Pons (tissue), 1 donor: ENCODE measurements at places on chromosomes 5 and 9.

- no peak for DNase-seq
Measured at GRCh38 chr9:131657456-131657855, 82.4 kb downstream of the RAPGEF1 start.

- no peak for DNase-seq
Measured at GRCh38 chr5:142568283-142568995, 117.5 kb downstream of the FGF1 start.

- DNase-seq: no peak
Measured at GRCh38 chr9:34507556-34507955, 15.2 kb downstream of the ENHO start.

GRCh38 chr9:109652971-109653370, 127.0 kb upstream of the PALM2AKAP2 start:
- peak; percentile 78 for DNase-seq

DNA sequence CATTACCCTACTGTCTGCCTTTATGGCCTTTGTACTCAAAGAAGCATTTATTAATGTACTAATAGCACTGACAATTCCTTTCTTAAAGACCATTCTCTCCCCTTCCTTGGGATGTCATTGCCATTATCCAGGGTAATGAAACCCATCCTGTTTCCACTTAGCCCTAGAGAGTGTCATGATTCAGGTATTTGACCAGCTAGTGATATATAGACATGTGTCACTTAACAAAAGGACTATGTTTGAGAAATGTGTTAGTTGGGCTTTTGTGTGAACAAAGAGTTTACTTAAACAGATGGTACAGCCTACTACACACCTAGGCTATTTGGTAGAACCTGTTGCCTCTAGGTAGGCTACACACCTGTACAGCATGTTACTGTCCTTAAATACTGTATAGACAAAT, 2.0 kb downstream of the ATP6V0E1 start:
- DNase-seq: no peak

- no peak for DNase-seq
Measured at GRCh38 chr5:95114902-95115301, 170.0 kb downstream of the MCTP1 start.

DNA sequence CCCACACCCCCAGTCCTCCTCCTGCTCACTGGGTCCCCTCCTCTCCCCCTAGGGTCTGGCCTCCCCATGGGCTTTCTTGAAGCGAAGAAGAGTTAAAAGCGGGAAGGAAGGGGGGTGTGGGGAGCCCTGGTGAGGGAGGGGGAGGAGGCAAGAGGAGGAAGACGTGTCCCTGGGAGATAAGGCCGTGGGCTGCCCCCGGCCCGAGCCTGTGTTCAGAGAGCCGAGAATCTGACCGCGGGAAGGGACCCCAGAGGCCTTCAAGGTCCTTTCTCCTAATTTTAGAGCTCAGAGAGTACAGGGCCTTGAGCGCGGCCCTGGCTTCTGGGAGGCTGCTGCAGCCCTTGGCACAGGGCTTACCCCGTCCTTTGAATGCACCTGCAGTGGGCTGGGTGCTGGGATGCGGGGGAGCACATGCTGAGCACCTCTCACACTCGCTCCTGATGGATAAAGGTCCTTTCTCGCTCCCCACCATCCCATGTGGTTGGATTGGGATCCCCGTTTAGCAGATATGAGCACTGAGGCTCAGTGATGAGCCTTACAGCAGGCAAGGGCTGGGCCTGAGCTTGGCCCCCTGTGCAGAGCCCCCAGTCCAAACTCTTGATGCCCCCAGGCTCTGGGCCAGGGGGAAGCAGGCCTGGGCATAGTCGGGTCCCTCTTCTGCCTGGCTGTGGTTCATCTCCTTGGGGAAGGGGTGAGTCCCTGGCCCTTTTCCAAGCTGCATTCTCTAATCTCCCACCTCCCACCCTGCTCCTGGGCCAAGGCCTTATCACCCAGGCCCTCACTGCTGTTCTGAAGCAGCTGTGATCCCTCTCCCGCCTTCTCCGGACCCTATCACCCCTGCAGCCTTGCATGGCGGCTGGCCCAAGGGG, 5.9 kb downstream of the GFI1B start:
- no peak for DNase-seq

DNA sequence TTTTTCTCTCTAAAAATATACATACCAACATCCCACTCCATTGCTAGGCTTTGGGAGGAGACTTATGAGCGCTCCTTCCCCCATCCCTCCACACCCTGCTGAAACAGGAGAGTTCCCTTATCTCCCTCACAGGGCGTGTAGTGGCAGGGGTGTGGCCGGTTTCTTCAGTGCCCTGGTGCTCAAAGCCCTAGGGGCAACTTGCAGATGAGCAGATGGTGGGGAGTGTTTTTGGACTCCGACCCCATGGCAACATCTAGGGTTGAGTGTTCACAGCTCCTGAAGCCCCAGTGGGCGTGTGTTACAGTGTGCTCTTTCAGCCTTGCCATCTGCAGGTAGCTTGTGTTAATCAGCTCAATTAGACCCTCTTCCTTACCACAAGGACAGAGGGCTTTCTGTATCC, 409.5 kb downstream of the MAT2B start:
- DNase-seq: no peak

DNA sequence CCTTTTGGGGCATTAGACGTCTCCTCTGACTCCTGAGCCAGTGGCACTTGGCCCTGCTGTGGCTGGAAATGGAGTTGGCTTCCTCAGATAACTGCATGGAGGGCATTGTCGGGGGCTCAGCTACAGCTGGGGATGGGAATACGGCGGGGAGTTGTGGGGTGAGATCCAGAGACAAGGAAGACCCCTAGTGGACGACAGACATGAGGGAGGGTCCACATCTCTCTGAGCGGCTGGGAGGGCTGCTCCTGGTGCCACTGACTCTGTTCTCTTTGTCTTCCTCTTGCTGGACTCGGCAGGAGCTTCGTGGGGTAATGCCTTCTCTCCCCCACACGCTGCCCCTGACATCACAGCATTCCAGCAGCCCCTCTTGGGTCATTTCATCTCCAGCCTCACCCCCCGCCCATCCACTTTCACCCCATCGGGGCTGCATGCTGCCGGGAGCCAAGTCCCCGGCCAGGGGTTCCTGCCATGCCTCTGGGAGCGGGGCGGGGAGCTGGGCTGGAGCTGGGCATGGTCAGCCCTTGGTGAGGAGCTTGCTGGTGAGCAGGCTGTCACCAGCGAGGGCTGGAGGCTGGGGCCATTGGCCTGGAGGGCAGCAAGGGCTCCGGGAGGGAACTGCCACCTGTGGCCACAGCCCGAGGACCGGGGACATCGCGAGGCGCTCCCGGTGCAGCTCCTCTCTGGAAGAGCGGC, 172.3 kb downstream of the CACNA1B start:
- DNase-seq: no peak

- no peak for DNase-seq
Measured at GRCh38 chr5:175257847-175258194, 186.2 kb downstream of the DRD1 start.

- no peak for DNase-seq
Measured at GRCh38 chr5:133729800-133730199, 117.5 kb upstream of the FSTL4 start.

GRCh38 chr9:98085944-98086343, 29.4 kb downstream of the NANS start:
- DNase-seq: no peak

DNA sequence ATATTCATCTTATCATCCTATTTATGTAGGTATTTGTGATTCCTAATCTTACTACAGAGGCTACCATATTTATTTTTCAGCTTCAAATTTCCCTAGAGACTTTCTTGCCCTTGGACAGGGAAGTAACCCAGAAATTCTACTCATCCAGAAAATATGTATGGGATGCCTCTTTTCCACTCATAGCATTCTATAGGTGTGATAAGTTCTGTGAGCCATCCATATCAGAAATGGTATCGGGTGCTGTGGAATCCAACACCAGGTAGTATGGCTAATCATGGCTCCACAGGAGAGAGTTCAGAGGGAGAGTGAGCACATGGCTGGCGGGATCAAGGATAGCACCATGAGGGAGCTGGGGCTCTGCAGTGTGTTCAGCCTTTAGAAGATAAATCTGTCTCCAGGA, 349.3 kb upstream of the ACTBL2 start:
- no peak for DNase-seq

GRCh38 chr5:172777881-172778814, 7.2 kb upstream of the DUSP1 start:
- DNase-seq: no peak

DNA sequence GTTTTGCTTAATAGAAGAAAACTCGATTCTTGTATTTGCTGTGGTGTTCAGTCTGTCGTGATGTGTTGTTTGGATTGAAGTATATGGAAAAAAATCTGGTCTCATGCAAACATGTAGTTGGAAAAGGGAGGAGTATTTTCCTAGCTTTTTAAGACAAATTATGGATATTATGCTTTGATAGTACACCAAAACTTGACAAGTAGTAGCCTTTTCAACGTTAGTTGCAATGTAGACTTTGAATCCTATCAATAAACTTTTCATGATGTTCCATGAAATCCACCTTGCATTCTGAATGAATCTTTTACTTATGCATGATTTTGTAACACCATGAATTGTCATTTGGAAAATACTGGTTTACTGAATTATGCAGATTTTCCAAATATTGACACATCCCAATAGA, 64.2 kb downstream of the LHX2 start:
- DNase-seq: no peak

DNA sequence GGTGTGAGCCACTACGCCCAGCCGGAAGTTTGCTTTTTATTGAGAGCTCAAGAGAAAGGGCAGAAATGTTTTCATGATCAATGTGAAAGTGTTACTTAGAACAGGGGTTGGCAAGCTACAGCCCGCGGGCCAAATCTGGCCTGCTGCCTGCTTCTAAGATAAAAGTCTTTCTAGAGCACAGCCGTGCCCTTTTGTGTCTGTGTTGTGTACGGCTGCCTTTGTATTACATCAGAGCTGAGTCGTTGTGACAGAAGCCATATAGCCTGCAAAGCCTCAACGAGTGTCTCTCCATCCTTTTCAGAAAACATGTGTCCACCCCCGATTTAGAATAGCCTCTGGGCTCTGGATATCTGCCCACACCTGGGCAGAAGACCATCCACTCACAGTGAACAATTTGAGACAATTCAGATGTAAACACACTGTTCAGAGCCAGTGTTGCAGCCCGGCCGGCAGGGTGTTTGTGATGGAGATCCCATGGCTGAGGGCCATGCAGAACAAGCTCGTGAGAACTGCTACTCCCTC, 28.8 kb downstream of the AK8 start:
- DNase-seq: peak; percentile 43

DNA sequence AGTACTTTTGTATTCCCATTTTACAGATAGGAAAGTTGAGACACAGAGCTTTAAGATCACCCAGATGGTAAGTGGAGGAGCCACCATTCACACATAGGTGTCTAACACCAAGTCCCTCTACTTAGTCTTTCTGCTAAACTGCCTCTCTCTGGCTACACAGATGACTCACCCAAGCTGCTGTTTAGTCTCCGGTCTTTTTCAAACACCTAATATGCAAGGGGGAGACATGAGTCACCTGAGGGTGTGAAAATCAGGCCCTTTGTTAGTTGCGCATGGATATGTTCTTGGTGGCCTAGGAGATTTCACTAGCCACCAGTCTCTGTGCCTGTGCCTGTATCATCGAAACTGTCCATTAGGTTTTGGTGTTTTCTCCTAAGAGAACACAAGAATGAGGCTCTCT, 117.8 kb downstream of the MAST4 start:
- DNase-seq: no peak

GRCh38 chr5:17118631-17119030, 98.8 kb upstream of the BASP1 start:
- DNase-seq: peak; percentile 92

- no peak for DNase-seq
Measured at GRCh38 chr5:392431-392988, 50.5 kb upstream of the EXOC3 start.

- no peak for DNase-seq
Measured at GRCh38 chr9:33468797-33469621, 4.7 kb downstream of the NOL6 start.

DNA sequence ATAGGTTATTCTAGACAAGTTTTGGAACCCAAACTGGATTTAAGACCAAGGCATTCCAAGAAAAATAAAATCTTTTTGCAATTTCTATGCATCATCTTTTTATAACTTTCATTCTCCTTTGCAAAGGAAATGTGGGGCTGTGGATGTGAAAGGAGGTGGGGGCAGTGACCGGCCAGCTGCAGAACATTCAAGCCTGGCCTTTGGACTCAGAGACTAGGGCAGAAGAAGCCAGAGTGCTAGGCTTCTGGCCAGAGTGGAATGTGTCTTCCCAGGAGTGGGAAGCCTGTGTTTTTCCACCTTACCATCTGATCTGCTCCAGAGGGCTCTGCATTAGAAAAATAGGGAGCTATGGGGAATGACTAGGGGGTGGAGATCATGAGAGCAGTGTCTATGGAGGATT, 148.5 kb downstream of the C9orf152 start:
- DNase-seq: no peak

DNA sequence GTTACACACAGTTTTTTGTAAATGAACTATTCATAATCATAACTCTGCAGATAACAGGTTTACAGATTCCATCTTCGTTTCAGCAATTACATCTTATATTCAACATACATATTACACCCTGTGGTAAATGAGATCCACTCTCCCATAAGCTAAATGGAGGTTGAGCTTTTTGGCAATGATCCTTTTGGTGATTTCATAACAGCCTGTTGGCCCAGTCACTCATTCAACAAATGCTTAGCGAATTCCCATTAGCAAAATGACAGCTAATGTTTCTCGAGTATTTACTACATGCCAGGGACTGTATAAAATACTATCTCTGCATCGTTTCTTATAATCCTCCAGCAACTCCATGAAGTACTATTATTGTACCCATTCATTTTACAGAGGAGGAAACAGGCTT, 25.4 kb upstream of the AGXT2 start:
- no peak for DNase-seq

DNA sequence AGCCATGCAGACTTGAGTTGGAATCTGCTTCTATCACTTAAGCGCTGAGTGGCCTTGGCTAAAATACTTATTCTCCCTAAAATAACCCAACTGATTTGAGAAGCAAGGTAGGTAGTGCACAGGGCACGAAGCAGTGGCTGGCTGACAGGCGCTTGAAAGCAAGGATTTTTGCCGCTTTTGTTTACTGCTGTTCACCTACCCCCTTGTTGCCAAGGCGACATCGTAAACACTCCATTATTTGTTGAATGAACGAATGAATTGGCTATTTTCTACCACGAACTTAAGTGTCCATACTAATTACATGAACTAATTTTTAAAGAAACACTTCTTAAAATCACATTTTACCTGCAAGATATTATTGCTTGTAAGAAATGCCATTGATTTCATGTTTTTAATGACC, 98.0 kb downstream of the ANKH start:
- DNase-seq: no peak

GRCh38 chr9:112310826-112311225, 22.6 kb downstream of the PTBP3 start:
- no peak for DNase-seq

- DNase-seq: no peak
Measured at GRCh38 chr5:174412941-174413340, 311.4 kb upstream of the MSX2 start.

DNA sequence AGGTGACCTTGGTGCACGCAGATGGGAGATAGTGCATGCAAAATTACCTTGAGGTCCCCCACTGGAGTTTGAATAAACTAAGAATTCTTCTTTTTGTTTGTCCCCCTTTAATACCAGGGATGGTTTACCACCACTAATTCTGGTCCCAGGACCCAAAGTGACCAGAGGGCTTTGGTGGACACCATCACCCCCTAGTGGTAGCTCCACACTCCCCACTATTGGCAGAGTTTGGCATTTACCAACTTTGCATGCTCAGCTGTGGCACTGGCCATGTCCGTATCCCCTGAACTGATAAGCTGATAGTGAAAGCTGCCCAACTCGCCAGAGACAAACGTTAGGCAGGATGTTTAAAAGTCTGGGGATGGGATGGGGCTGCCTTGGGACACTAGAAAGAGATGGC, 3.3 kb downstream of the ASTN2 start:
- DNase-seq: peak; percentile 87

GRCh38 chr9:73183428-73183827, 31.8 kb downstream of the ANXA1 start:
- no peak for DNase-seq
